Large intestine (tissue), 12 donors: ENCODE measurements at places on chromosomes 5 and 9. TPM values are rescaled to one million over a fixed set of nuclear protein-coding genes. Genes with fewer than 3 reads are reported as not detected.

DNA sequence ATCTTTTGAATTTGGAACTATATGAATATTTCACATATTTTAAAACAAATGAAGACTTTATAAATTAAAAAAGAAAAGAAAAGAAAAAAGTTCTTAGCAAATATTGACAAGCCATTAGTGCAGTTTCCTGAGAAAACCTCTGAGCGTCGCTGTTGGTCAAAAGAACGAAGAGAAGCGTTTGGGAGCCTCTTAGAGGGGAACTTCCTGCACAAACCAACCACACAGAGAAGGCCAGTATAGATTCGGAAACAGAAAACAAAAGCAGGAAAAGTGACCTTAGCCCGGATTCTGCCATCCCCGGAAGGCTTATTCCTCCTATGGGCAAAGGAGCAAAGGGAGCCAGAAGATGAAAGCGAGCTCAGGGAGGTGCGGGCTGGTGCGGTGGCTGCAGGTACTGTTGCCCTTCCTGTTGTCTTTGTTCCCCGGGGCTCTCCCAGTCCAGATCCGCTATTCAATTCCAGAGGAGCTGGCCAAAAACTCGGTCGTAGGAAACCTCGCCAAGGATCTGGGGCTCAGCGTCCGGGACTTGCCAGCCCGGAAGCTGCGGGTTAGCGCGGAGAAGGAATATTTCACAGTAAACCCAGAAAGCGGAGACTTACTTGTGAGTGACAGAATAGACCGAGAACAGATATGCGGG is at the start of gene PCDHGB2:
TSS of gene PCDHGB2 (plus strand) at position 205 of the 637 bp plus-strand sequence. CDS start at position 347, 142 bp downstream.
- H3K4me1 ChIP-seq, result no peaks in the 10 kb centered on the region
- no peak within 1 kb of the TSS for H3K4me3 ChIP-seq
- no peak within 1 kb of the TSS for H3K27ac ChIP-seq
- no peaks in the 10 kb centered on the region for H3K36me3 ChIP-seq

GRCh38 chr9:70617033-70617828 is 202.8 kb upstream of the KLF9 start:
- H3K36me3 ChIP-seq, result no peaks in the 10 kb centered on the region
- no peaks in the 10 kb centered on the region for H3K27me3 ChIP-seq
- no peak overlapping the region for H3K4me3 ChIP-seq
- H3K4me1 ChIP-seq, result no peaks in the 10 kb centered on the region
- DNase-seq, result no peak
- no peak overlapping the region for H3K27ac ChIP-seq

GRCh38 chr5:109805883-109806282 is 116.2 kb downstream of the MAN2A1 start:
- no peak overlapping the region for H3K4me3 ChIP-seq
- no peaks in the 10 kb centered on the region for H3K27me3 ChIP-seq
- peaks cover 8% of the 10 kb centered on the region for H3K4me1 ChIP-seq

- H3K36me3 ChIP-seq, result no peaks in the 10 kb centered on the region
- no peaks in the 10 kb centered on the region for H3K27me3 ChIP-seq
- no peaks in the 10 kb centered on the region for H3K4me1 ChIP-seq
- no peak overlapping the region for H3K27ac ChIP-seq
- H3K4me3 ChIP-seq, result no peak overlapping the region
Measured at GRCh38 chr5:32520972-32521371, 64.4 kb upstream of the SUB1 start.

DNA sequence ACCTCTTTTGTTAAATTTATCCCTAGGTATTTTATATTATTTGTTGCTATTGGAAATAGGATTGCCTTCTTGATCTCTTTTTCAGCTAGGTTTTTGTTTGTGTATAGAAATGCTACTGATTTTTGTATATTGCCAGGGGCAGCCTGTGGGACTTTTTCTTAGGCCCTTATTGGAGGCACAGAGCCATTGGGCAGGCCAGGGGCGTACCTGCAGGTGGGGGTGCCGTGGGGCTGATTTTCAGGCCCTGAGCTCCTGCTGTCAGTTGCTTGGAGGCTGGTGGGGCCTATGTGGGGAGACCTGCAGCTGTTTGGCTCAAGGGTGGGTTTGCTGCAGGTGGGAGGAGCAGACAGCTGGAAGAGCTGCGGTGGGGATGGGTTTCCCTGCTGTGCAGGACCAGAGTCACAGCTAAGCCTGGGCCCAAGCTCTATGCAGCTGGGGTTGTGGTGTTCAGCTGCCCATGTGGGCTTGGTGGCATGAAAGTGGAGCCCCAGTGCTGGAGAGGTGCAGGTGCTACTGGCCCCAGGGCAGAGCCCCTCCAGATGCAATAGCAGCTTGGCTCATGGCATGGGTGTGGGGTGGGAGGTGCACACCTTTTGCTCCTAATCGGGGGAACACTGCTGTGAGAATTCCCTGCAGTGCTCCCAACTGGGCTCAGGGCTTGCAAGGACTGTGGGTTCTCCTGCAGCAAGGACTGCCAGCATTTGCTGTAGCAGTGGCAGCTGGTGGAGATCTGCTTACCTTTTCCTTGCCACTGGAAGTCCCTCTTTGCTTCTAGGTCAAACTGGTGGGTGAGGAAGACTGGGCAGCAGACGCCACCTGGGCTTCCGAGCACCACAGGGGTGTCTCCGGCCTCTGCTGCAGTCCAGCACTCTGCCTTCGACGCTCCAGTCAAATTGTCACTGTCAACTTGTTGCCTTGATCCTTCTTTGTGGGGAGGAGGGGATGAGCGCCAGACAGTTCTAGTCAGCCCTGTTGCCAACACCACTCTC is 7.6 kb upstream of the CLPTM1L start:
- no peaks in the 10 kb centered on the region for H3K36me3 ChIP-seq
- no peaks in the 10 kb centered on the region for H3K4me1 ChIP-seq
- no peak for DNase-seq
- peaks cover 9% of the 10 kb centered on the region for H3K27me3 ChIP-seq
- H3K27ac ChIP-seq, result no peak overlapping the region
- H3K4me3 ChIP-seq, result no peak overlapping the region

The STING1 gene
- 19.6 TPM for polyA plus RNA-seq

The ZBTB34 gene
- 14.6 TPM for polyA plus RNA-seq

GRCh38 chr5:44365345-44365744 is 23.9 kb downstream of the FGF10 start:
- no peak overlapping the region for H3K4me3 ChIP-seq
- DNase-seq, result no peak
- H3K4me1 ChIP-seq, result no peaks in the 10 kb centered on the region
- no peaks in the 10 kb centered on the region for H3K27me3 ChIP-seq

DNA sequence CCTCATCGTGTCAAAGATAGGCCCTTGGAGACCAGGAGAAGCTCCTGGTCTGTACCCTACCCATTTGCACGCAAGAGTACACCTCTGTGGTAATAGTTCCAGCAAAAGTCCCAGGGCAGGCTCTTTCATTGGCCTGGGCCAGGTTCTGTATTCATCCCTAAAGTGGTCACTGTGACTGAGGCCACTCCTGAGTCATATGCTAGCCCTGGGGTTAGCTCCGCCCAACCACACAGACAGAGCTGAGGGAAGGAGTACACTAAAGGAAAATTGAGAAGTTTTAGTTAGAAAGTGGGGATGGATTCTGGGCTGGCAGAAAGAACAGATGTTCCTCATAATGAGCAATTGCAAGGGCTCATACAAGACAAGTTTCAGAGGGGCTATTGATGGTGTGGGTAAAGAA is 206.7 kb downstream of the ARHGAP26 start:
- no peak for DNase-seq
- no peaks in the 10 kb centered on the region for H3K36me3 ChIP-seq
- no peak overlapping the region for H3K4me3 ChIP-seq
- no peak overlapping the region for H3K27ac ChIP-seq

The RANBP3L gene
- polyA plus RNA-seq, result 0.60 TPM

The LCN2 gene
- 0.93 TPM for polyA plus RNA-seq

- H3K27ac ChIP-seq, result no peak overlapping the region
- H3K4me1 ChIP-seq, result peaks cover 8% of the 10 kb centered on the region
- no peak overlapping the region for H3K4me3 ChIP-seq
- no peak for DNase-seq
- H3K36me3 ChIP-seq, result no peaks in the 10 kb centered on the region
Measured at GRCh38 chr5:160788102-160788660, 63.8 kb downstream of the ATP10B start.

DNA sequence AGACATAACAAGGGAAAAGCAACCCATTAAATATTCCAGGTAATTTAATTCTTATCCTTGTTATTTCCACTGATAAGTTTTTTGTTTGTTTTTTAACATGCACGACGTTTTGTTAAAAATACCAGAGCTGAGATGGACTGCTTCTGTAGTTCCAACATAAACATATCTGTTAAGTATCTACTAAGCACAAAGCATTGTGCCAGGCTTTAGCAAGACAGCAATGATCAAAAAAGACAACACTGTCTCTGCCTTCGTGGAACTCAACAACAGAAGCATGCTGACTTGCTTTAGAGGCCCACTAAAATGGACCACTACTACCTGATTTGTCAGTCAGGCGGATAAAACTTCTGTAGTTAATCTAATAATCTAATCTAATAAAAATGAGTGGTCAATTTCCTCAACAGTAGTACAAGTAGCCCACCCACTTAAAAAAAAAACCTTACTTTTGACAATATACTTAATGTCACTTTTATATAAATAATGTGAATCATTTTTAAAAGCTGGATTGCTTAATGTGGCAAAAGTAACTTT is 3.1 kb downstream of the RAB14 start:
- no peak overlapping the region for H3K4me3 ChIP-seq
- H3K4me1 ChIP-seq, result peaks cover 15% of the 10 kb centered on the region
- no peaks in the 10 kb centered on the region for H3K27me3 ChIP-seq
- no peak for DNase-seq
- no peak overlapping the region for H3K27ac ChIP-seq
- no peaks in the 10 kb centered on the region for H3K36me3 ChIP-seq

- no peaks in the 10 kb centered on the region for H3K4me1 ChIP-seq
- no peak overlapping the region for H3K27ac ChIP-seq
- no peak for DNase-seq
- H3K36me3 ChIP-seq, result peaks cover 3% of the 10 kb centered on the region
Measured at GRCh38 chr9:14089051-14089803, 224.7 kb downstream of the NFIB start.

The CYLC2 gene
- polyA plus RNA-seq, result not detected

GRCh38 chr9:127907867-127908659 is 8.7 kb upstream of the ST6GALNAC6 start:
- no peak for DNase-seq
- H3K27ac ChIP-seq, result no peak overlapping the region
- peaks cover 2% of the 10 kb centered on the region for H3K36me3 ChIP-seq

The CDH9 gene
- 0.91 TPM for polyA plus RNA-seq

DNA sequence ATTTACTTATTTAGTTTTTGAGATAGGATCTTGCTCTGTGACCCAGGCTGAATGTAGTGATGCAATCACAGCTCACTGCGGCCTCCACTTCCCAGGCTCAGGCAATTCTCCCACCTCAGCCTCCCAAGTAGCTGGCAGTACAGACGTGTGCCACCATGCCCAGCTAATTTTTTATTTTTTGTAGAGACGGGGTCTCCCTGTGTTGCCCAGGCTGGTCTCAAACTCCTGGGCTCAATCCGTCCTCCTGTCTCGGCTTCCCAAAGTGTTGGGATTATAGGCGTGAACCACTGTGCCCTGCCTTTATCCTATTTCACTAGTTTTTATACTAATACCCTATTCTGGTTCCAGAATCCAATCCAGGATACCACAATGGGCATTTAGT is 6.8 kb downstream of the RPS14 start:
- no peaks in the 10 kb centered on the region for H3K27me3 ChIP-seq
- H3K4me1 ChIP-seq, result peaks cover 4% of the 10 kb centered on the region
- no peak overlapping the region for H3K27ac ChIP-seq
- H3K36me3 ChIP-seq, result peaks cover 55% of the 10 kb centered on the region
- no peak for DNase-seq

The PDE8B gene
- polyA plus RNA-seq, result 4.0 TPM

The FGD3 gene
- polyA plus RNA-seq, result 7.2 TPM

- no peak overlapping the region for H3K4me3 ChIP-seq
- peak overlapping the region; percentile 43 for H3K27ac ChIP-seq
- peaks cover 37% of the 10 kb centered on the region for H3K4me1 ChIP-seq
- peak; percentile 54 for DNase-seq
- no peaks in the 10 kb centered on the region for H3K36me3 ChIP-seq
- H3K27me3 ChIP-seq, result no peaks in the 10 kb centered on the region
Measured at GRCh38 chr5:124906339-124907097, 160.1 kb upstream of the ZNF608 start.

DNA sequence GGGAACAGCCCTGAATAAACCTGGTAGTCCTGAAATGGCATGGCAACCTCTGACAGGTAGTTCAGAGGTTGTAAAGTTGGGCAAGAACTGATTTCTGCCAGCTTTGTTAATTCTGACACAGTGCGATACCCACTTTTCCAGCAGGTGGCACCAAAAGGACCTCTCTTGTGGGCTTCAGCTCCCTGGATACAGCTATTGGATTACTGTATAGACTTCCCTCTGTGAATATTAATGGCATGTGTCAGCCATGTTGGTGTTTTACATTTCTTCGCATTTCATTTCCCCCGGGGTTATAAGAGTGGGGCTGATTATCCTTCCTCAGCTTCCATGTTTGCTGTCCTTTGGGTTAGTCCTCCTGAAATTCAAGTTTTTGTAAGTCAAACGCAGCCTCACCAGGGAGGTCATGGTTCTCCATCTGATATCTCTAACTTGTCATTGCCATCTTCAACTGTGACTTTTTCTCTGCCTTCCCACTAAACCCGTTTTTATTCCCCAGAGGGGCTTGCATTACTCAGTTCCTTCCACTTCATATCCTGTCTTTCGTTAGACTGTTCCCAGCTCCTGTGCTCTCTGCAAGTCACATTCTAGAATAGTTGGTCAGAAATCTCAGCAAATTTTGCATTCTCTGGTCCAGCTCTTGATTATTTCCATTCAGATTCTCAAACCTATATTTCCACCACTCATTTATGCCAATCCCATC is 135.6 kb downstream of the LIFR start:
- peak; percentile 35 for DNase-seq
- H3K27ac ChIP-seq, result no peak overlapping the region
- H3K4me3 ChIP-seq, result no peak overlapping the region
- H3K27me3 ChIP-seq, result peaks cover 9% of the 10 kb centered on the region
- H3K4me1 ChIP-seq, result no peaks in the 10 kb centered on the region
- H3K36me3 ChIP-seq, result no peaks in the 10 kb centered on the region

The LCP2 gene
- 15.6 TPM for polyA plus RNA-seq

The CDKN2B-AS1 gene
- polyA plus RNA-seq, result 1.7 TPM
